ENCODE measurements at places on chromosomes 7 and 10. TPM values are rescaled to one million over a fixed set of nuclear protein-coding genes. Genes with fewer than 3 reads are reported as not detected.

DNA sequence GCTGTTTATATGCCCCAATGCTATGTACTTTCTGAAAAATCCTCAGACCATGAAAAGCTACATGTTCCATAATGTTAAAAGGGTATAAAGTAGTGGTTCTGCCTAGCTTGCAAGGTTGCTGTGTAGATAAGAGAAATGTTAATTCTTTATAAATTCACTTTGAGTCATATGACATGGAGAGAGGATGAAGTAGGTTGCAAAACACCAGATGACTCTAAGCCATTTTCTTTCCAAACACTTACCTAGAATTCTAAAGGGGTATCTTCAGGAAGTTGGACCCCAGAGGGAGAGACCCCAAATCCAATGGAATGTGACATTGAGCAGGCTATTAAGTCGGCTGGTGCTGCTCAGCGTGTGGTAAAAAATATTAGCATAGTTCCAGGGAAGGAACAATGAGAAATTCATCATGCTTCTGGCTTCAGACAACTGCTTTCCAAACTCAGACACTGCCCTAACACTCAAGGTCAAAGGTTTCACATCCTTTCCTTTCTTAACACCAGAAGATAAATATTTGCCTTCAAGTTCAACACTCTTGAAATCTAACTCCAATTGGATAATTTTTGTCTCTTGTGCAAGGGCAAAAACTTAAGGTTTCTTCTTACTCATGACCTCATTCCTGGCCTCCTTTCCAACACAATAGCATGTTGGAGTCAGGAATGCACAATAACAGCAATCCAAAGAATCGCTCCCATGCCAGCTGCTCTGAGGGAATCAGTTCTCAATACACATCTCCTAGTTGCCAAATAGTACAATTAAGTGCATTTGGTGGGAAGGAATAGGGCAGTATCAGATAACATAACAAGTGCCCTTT lies 100.7 kb upstream of the AFAP1L2 start:
- DNase-seq, result no peak

GRCh38 chr7:13541326-13541725 lies 448.1 kb downstream of the ETV1 start:
- DNase-seq, result no peak

DNA sequence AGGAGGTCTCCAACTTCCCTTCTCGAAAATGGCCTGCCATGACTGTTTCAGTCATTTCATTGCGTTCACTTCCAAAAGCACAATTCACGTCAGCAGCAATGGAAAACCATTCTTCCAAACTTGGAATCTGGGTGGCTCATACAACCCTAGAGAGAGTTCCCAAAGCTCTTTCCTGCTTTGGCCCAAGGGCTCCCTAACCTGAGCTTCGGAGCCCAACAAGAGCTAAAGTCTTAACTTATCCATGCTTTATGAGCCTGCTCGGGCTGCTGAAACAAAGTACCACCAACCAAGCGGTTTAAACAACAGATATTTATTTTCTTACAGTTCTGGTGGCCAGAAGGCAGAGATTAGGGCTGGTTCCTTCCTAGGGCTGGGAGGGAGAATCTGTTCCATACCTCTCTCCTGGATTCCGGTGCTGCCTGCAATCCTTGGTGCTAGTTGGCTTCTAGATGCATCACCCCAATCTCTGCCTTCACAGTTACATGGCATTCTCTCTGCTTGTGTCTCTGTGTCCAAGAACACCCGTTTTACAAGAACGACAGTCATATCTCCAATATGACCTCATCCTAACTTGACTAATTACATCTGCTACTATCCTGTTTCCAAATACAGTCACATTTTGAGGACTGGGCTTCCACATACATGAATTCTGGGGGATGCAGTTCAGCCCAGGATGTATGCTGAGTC lies 33.5 kb downstream of the CAMK2B start:
- no peak for DNase-seq

DNA sequence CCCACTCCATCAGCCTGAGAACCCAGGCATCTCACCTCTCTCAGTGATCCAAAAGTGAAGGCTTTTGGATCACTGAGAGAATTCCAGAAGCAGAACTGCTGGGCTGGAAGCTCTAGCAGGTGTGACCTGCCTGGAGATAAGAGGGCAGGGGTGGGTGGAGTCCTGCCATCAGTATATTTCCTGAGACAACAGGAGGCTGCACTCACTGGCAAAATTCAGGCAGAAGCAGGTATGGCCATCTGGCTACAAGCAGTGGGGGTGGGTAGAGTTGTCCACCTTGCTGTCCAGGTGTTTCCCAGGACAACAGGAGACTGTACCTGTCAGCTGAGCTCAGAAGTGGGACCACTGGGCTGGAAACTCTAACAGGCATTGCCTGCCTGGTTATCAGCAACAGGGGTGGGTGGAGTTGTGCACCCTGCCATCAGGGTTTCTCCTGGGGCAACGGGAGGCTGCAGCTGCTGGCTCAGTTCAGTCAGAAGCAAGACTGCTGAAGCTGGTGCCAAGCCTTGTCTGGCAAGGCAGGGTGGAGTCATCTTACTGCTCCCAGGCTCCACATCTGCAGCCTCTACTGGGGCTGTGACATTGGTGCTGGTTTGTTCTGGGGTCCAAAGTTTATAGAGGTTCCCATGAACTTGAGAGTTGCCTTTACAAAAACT lies 47.2 kb upstream of the SFTPD start:
- DNase-seq, result no peak

DNA sequence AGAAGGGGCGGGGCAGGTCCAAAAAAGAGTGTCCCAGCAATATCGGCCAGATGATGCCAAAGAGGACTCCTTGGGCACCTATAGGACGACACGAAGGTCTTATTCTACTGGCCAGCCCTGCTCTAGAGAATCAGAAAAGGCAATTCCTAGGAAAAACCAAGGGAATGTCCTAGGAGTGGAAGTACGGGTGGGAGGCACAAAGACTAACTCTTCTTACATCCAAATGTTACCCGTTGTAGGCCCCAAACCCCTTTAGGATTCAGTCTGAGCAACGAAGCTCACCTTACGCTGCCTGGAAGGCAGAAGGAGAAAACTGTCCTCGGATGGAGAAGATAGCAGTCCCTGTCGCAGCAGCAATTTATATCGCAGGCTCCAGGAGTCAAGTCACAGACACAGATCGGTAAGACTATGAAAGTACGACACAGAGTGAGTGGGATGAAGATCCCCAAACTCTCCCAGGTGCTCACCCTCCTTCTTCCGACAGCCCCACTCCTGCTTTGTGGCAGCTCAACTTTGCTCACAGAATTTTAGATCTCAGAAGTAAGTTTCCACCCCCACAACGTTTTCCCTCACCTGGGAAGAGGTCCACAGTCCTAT lies 558 bp downstream of the TCTN3 start:
- no peak for DNase-seq

DNA sequence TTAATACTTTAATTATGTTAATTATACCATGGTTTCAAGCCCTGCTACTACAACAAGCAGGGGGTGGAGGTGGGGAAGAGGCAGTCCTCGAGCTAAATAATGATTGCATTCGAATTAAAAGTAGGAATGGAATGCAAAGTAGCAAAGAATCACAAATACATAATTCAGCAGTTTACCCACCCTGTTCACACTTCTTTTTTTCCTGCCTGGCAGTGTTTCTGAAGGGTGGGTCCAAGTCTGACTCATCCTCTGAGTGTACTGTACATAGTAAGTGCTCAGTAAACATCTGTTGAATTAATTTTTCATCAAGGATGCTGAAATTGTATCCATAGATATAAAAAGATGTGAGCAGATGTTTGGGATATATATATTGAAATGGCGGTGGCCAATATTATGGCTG lies 778.8 kb downstream of the LRMDA start:
- no peak for DNase-seq

GRCh38 chr7:151451156-151451555 lies 11.2 kb upstream of the CRYGN start:
- peak; percentile 67 for DNase-seq

DNA sequence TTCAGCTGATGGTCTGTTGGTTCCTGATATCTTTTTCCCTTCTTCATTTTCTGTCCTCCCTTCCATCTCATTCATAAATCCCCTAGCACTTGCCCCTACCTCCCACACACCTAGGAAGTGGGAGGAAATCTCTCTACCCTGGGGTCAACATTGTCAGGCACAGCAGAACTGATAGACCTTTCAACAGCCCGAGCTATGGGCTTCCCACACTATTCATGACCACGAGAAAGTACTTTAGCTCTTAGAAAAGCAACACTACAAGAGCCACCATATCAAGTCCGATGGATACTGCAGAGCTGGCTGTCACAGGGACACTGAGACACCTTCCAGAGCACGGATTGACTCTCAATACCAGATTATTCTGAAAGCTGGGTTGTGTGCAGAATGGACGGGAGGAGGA lies 180.6 kb upstream of the NEBL start:
- no peak for DNase-seq

DNA sequence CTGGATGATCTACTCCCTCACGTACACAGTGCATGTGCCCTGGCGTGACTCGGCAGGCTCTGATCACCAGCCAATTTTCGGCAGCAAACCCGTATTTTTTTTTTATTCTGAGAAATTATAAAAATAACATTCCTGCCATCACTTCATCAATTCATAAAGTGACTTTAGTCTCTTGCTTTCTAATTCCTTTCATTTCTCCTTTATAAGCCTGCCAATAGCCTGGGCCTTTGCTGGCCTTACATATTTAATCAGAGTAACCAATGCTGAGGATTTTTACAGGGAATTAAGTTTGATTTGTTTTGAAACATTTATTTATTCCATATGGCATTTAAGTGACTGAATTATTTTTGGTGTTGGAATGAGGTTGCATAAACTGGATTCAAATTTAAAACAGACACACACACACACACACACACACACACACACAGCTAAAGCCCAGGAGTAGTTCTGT lies 140.8 kb downstream of the ETV1 start:
- DNase-seq, result no peak

Gene SAMD8
- total RNA-seq, result 55.2 TPM

Gene TNS3
- 152 TPM for total RNA-seq

Gene EN2
- total RNA-seq, result 0.22 TPM

Gene MEOX2
- 22.1 TPM for total RNA-seq

Gene ANXA11
- total RNA-seq, result 456 TPM

Measured in mesenteric fat pad (tissue), 1 donor.